ENCODE measurements at places on chromosomes 6 and 20.

GRCh38 chr20:32649697-32650400 is 23.9 kb downstream of the C20orf203 start:
- DNase-seq = no peak

DNA sequence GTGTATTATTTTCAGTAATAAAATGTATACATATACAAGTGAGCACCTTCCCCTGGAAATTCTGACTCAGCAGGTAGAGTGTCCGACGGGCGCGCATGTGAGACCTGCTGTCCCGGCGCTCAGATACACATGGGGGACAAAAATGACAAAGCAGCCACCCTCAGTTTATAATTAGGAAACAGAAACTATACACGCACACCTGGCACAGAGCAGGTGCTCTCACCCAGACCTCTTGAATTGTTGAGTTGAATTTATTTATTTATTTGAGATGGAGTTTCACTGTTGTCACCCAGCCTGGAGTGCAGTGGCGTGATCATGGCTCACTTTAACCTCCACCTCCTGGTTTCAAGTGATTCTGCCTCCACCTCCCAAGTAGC is 180.4 kb downstream of the ZDHHC14 start:
- no peak for DNase-seq

- DNase-seq = no peak
Measured at GRCh38 chr20:5065166-5065878, 54.4 kb downstream of the PCNA start.

DNA sequence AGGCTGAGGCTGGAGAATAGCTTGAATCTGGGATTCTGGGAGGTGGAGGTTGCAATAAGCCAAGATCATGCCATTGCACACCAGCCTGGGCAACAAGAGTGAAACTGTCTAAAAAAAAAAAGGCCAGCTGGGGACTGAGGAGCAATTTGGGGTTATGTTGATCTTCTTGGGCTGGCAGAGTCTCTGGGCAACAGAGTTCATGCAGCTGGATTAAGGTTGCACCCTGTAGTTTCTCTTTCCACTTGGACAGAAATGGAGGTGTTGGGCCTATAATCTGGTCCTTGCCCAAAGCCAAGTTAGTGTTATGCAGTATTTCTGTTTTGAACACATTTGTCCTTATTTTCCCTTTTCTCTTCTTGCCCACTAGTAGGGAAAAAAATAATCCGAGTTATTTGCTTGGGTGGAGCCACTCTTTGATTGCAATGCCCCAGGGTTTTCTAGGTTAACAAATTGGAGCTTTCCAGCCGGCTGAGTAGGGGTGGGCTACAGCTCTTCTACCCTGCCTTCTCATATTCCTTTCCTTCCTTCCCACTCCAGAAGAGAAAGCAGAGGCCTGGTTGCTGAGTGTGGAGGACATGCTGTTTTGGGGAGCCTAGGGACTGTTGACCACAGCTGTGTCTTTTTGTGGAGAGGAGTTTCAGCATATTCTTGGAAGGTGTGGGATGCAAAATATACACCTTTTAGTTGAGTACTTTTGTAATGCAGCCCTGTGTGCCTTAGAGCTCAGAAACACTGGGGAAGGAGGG is 213.9 kb downstream of the SOX4 start:
- no peak for DNase-seq

- no peak for DNase-seq
Measured at GRCh38 chr6:29967379-29968010, 25.2 kb downstream of the HLA-A start.

DNA sequence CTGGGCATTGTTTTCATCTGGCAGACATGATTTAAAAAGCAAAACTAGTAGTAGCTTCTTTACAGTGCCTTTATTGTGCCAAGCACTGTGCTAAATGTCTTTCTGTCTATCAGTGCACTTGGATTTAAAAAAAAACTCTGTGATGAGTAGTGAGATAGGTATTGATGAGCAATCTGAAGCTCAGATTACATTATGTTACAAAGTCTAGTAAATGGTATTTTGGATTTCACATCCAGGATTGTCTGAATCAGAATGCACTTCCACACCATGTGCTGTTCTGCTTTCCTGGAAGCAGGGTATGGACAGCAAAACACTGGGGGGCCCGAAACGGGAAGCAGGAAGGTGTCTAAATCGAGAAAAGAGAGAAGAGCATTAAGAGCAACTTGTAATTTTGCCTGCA is 103.4 kb upstream of the CCN2 start:
- DNase-seq = no peak

- no peak for DNase-seq
Measured at GRCh38 chr6:17673543-17674254, 33.0 kb downstream of the NUP153 start.

DNA sequence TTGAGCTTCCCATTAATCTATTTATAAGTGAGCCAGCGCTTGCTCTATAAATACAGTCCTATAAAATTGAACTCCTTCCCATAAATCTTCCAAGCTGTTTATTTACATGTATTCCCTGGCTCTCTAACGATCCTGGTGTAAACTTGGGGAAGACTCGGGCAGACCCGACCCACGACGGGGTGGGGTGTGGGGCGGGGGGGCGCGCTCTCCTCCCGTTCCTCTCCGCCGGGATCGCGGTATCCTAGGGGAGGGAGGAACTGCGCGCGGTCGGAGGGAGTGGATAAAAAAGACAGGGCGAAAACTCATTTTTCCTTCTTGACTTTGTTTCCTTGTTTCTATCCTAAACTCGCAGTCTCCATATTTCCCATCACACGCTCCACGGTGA is 31.1 kb downstream of the TFAP2B start:
- DNase-seq = peak; percentile 52

DNA sequence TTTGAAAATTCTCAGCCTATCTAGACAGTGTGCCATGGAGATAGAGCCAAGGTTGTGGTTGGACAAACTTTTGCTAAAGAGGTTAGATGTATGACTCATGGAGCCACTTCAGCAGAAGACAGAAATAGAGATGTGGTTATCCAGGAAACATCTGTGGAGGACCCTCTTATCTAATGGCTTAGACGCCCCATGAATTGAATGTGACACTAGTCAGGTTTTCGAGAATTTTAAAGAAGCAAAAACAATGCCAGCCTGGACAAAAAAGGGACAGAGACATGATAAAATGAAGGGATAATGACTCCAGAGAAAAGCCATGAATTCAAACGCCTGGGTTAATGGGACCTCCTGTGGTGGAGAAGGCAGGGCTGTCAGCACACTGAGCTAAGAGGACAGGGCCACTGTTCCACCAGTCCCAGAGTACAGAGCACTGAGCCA is 280.5 kb downstream of the CLVS2 start:
- no peak for DNase-seq

DNA sequence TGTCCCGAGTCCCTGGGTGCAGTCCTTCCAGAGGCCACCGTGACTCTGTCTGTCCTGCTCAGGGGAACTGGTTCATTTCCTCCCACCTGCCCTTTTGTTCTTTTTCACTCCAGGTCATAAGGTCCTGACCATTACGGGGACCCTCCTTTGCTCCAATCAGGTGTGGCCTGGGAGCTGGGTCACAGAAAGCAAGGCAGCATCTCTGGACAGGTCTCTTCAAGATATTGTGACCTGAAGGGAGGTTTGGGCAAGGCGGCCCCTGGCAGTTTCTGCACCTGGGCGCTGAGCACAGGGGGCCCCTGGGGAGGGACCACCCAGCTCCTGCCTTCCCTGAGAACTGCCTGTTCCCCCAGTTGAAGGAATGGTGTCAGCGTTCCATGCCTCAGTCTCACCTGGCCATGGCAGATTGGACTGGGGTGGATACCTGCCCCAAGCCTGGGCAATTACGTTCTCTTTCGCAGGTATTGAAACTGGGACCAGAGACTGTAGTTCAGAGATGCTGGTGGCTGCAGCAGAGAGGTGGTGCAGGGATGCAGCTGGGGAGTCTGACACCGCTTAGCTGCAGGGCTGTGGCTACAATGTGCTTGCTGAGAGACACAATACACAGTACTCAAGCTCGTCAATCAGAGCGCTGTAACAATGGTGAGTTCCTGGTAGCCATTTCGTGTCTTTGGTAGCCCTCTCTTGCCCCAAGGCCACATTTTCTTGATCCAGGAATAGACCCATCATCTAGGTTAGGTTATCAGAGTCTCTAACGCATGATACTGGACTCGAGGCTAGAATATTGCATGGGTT is 15.6 kb upstream of the NELFCD start:
- no peak for DNase-seq

DNA sequence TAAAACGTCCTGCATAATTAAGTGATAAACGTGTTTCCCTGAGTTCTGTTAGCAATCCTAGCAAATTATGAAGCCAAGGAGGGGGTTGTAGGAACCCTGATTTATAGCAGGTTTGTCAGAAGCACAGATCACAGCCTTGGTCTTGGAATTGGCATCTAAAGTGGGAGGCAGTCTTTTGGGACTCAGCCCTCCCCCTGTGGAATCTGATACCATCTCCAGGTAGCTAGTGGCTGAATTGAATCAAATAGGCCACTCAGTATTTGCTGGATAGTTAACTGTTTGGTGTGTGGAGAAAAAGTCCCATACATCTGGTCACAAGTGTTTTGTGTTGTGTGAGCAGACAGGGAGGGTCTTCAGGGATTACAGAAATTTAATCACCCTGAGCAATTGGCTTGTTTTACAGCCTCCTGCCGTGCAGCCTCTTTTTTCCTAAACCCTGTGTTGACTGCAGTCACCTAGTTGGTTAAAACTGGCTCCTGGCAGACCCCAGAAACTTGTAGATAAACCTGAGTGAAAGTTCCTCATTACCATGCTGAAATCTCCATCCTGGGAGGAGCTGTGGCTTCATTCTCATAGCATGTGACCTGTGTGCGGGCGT is 19.0 kb upstream of the KIFC1 start:
- DNase-seq = peak; percentile 57

- DNase-seq = no peak
Measured at GRCh38 chr6:20946022-20946421, 411.8 kb downstream of the CDKAL1 start.

DNA sequence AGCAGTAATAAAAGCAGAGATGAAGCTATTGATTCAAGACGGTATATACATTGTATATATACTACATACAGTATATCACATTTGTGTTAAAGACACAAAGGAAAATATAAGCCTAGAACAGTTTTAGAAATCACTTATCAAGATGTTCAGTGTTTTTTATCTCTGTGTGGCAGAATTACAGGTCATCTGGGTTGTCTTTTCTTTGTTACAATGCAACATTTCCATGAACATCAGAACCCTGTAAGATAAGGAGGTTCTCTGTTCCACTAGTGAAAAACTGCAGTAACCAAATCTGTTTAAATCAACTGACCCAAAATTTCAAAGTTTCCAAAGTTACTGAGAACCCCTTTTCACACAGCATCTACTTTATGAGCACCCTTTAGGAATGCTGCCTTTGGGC is 42.2 kb downstream of the B4GALT5 start:
- DNase-seq = no peak

GRCh38 chr6:112923940-112924587 is 576.9 kb downstream of the RFPL4B start:
- DNase-seq = no peak

- DNase-seq = no peak
Measured at GRCh38 chr6:6483733-6484132, 104.8 kb upstream of the LY86 start.

DNA sequence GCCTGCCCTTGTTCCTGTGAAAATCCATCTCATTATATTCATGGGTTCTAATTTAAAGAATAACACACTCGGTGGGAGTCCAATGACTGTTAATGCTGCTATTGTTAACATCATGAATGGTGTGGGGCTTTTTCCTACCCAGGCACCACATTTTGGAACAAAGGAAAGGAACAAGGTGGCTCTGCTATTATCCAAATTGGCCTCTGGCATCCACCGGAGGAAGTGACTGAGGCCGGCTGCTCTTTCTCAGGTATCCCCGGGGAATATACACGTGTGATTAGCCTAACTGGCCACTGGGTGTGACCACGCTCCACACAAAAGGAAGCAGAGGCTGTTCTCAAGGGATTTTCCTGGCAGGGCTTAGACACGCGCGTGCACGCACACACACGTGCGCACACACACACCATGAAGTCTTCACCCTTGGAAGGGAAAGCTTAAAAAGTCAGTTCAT is 601.2 kb upstream of the ARID1B start:
- peak; percentile 72 for DNase-seq

DNA sequence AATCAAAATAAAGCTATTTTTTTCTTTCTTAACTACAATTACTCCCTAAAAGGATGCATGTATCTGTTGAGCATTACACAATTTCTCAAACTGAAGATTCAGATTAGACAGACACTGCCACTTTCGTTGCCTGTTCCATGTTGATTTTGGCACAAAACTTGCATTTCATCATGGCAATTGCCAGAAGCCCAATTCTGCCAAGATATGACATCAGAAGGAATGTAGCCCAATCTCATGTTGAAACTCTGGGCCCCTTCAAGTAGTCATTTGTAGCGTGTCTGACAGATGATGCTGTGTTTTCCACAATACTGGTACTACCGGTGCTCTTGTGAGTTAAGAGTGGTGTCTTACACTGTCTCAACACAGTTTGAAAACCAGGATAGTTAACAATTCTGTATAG is 705.4 kb downstream of the PTPRT start:
- no peak for DNase-seq

DNA sequence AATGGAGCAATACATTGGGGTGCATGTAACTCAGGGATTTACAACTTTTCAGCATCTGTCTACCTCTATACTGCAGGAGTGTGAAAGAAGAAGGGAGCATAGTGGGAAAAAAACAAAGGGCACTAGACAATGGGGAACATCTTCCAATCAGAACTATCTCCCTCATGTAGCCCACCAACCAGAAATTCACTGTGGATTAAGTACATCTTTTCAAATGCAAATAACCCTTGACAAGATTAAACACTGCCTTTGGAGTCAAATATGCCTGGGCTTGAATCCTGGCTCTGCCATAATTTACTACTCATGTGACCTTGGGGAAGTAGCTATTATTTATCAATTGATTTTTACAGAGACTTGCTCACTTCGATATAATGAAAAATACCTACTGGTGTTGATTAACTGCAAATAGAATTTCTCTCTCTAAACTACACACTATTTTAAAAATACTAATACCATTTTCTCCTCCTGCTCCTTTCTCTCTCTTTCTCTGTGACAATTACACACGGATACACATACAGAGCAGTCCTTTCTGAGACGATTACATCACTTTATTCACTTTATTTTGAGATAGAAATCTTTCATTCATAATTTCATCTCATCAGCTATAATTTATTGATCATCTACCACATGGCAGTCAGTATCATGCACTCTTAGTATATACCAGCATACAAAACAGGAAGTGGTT is 783.7 kb downstream of the FRK start:
- no peak for DNase-seq

- DNase-seq = no peak
Measured at GRCh38 chr6:158057213-158057987, 75.7 kb downstream of the SYNJ2 start.

GRCh38 chr20:63978319-63979228 is 868 bp downstream of the SAMD10 start:
- DNase-seq = peak; percentile 63

- DNase-seq = no peak
Measured at GRCh38 chr6:84453499-84453898, 226.1 kb upstream of the CEP162 start.

- DNase-seq = no peak
Measured at GRCh38 chr6:125346926-125347563, 45.3 kb upstream of the HDDC2 start.

- peak; percentile 99 for DNase-seq
Measured at GRCh38 chr6:80106418-80107235, at the start of gene BCKDHB. TSS of gene BCKDHB (plus strand) at chr6:80106671. CDS start at chr6:80106694, 23 bp downstream.

GRCh38 chr20:58649288-58650180 is 1.5 kb upstream of the STX16 start:
- DNase-seq = no peak

All from WERI-Rb-1 (cell line).